ENCODE measurements at places on chromosomes 1 and 21. TPM values are rescaled to one million over a fixed set of nuclear protein-coding genes. Genes with fewer than 3 reads are reported as not detected.

DNA sequence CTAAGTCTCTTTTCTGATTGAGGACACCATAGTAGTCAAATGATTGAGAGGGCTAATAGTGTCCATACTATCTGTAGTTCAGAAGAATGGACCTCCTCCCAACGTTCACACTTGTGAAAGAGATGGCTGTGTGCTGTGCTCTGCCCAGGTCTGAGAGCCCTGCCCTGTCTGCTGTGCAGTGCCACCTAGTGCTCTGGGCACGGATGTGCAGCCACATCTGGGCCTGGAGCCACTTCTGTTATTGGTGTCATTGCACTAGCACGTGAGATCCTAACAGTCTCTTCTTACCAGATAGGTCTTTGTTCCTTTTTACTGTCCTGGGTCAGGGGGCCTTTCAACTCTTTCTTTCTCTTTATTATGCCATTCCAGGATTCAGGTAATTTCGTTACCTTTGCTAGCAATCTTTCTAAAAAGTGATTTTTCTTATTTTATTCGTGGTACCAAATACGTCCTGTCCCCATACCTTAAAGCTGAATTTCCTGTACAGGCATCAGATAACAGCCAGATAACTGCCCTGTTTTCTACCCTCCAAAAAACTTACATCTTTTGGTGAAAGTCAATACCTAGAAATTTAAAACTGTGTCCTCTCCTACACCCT lies 21.7 kb downstream of the INTS3 start:
- peak; percentile 93 for DNase-seq

- no peak for DNase-seq
Measured at GRCh38 chr21:22211943-22212342, 1213.7 kb downstream of the NCAM2 start.

The VASH2 gene
- 1.3 TPM for total RNA-seq

DNA sequence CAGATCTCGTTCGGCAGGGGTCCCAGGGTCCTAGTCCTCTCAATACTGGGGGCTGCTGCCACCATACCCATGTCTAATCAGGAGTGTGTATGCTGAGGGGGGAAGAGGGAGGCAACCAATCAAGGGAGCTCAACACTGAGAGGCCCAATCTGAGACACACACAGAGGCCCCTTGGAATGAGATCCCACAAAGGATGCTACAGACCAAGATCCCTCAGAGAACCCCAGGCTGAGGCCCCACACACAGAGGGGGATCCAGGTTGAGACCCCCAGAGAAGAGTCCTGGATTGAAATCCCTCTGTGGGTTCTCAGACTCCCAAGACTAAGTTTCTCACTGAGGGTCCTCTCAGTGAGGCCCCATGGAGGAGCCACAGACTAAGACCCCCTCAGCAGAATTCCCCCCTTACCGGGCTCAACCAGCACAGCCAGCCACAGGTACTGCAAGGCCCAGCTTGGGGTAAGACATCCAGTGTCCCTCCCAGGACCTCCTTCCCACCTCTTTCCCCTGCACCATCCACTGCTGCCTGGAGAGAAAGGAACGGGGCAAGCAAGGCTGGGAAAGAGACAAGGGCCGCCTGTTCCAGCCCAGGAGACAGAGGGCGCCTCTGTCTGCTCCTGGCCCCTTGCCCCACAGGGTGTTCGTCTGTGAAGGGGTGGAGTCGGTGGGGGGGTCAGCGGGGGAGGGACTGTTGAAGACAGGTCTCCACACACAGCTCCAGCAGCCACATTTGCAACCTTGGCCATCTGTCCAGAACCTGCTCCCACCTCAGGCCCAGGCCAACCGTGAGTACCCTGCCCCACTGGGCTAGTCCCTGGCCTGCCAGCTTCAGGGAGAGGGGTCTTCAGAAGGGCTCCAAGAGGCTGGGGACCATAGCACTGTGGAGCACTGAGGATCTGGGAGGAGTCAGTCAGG lies at the start of gene S100A1:
S100A1 (plus strand) TSS at position 720 of the 912 bp plus-strand sequence. CDS start 2,088 bp downstream, outside the sequence.
- peak; percentile 88 for DNase-seq

DNA sequence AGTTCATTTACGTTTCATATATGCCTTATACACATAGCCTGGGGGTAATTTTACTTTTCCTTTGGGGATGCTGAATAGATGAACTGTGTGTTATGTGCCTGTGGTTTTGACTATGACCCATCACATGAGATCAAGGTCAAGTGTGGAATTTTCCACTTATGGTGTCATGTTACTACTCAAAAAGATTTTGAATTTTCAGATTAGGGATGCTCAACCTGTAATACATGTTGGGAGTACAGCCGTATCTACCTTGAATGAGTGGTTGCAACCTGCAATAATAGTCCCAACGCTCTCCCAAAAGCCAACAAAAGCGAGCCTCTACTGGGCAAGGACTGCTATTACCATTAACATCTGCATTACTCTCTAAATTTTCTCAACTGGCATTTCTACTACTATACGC lies 68.5 kb upstream of the SDC3 start:
- no peak for DNase-seq

DNA sequence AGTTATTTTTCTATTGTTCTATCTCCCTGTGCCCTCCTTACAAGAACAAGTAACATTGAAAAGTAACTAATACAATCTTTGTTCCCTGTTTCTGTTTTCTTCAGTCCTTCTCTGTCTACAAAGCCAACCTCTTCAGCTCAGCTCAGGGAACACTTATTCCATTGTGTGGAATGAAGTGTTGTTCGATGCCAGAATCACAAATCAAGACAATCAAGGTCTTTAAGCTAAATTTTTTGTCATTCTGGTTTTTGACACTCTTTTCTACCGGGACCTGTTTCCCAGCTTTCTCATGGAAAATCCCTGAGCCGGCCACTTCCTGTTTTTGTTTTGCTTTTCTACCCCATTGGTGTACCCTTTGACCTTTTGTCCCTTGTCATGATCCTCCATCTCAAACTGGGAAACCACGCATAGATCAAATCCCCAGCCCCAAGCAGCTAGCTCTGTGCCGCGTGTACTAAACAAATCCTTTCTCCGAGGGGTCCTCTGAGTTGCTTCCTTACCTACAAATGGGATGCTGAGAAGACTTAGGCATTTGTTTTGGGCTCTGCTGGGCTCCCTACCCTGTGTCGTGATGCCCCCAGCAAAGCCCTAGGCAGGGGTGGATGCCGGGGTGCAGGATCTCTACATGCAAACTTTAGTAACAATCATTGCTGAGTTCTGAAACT lies 141.8 kb downstream of the TOMM20 start:
- no peak for DNase-seq

All from right cardiac atrium (tissue), 5 donors.